Aorta (tissue), 5 donors: ENCODE measurements at places on chromosomes 16 and 17. TPM values are rescaled to one million over a fixed set of nuclear protein-coding genes. Genes with fewer than 3 reads are reported as not detected.

- peak; percentile 34 for DNase-seq
Observed at GRCh38 chr16:3147757-3148104, 12.9 kb downstream of the ZNF213 start.

The RAP1GAP2 gene
- 6.1 TPM for total RNA-seq

The RASD1 gene
- 12.0 TPM for total RNA-seq

The TMIGD1 gene
- total RNA-seq = not detected

DNA sequence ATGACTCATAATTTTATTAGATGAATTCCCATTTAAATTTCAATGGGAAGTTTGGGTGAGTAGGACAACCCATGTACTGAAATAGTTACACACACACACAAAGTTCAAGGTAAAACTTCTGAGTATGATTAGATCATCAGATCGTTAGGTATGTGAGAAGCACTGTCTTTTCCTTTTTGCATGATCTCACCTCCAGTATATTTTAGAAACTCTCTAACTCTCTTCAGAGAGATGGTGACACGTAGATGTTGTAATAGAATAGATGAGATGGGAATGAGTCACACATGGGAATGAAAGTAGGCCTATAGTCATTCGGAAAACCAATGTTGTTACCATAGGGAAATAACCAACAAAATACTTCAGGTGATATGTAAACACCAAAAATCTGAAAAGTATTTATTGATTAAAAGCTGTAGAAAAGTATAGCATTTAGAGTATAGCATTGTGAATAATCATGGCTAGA, 22.2 kb downstream of the KRT23 start:
- DNase-seq = no peak
